ENCODE measurements at places on chromosomes 7 and 10. TPM values are rescaled to one million over a fixed set of nuclear protein-coding genes. Genes with fewer than 3 reads are reported as not detected.

GRCh38 chr7:26201247-26202018 is at the start of gene CBX3:
CBX3 (plus strand) TSS chr7:26201745; CDS start chr7:26202999, 1,254 bp downstream.
- H3K27ac ChIP-seq: peak within 1 kb of the TSS; percentile 99
- peaks cover 21% of the 10 kb centered on the region for H3K36me3 ChIP-seq
- peak within 1 kb of the TSS; percentile 98 for H3K4me3 ChIP-seq

DNA sequence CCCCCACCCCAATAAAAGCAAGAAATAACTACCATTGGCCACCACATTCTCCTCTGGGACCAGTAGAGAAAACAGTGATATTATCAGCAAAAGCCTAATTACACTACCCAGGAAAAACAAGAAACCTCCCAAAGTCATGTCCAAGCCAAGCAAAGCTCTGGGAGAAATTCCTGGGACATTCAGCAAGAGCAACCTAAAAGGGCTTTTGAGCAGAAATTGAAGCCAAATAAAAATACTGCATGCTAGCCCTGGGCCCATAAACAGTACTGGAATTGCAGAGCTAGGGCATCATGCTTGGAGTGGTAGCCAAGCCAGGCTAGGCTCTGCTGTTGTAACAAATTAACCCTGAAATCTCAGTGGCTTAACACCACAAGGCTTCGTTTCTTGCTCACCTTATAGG is 347.9 kb downstream of the LRMDA start:
- no peaks in the 10 kb centered on the region for H3K36me3 ChIP-seq
- H3K4me1 ChIP-seq: peaks cover 9% of the 10 kb centered on the region
- no peaks in the 10 kb centered on the region for H3K27me3 ChIP-seq
- no peak overlapping the region for H3K27ac ChIP-seq

GRCh38 chr10:93463723-93464476 is 18.2 kb downstream of the MYOF start:
- H3K36me3 ChIP-seq: no peaks in the 10 kb centered on the region
- H3K4me1 ChIP-seq: no peaks in the 10 kb centered on the region
- no peak overlapping the region for H3K4me3 ChIP-seq
- no peak overlapping the region for H3K27ac ChIP-seq

- no peaks in the 10 kb centered on the region for H3K36me3 ChIP-seq
- DNase-seq: no peak
- H3K4me3 ChIP-seq: no peak overlapping the region
- no peak overlapping the region for H3K27ac ChIP-seq
These were observed 26.8 kb upstream of the DGKI start for GRCh38 chr7:137873524-137873923.

GRCh38 chr10:75941223-75941801 is 509.9 kb downstream of the LRMDA start:
- H3K27ac ChIP-seq: no peak overlapping the region
- H3K4me3 ChIP-seq: no peak overlapping the region
- no peaks in the 10 kb centered on the region for H3K4me1 ChIP-seq
- no peaks in the 10 kb centered on the region for H3K27me3 ChIP-seq
- no peaks in the 10 kb centered on the region for H3K36me3 ChIP-seq

- no peaks in the 10 kb centered on the region for H3K27me3 ChIP-seq
- no peak for DNase-seq
- no peak overlapping the region for H3K27ac ChIP-seq
- H3K36me3 ChIP-seq: no peaks in the 10 kb centered on the region
- no peak overlapping the region for H3K4me3 ChIP-seq
- no peaks in the 10 kb centered on the region for H3K4me1 ChIP-seq
These were observed 35.8 kb upstream of the PIP4K2A start for GRCh38 chr10:22750131-22750530.

DNA sequence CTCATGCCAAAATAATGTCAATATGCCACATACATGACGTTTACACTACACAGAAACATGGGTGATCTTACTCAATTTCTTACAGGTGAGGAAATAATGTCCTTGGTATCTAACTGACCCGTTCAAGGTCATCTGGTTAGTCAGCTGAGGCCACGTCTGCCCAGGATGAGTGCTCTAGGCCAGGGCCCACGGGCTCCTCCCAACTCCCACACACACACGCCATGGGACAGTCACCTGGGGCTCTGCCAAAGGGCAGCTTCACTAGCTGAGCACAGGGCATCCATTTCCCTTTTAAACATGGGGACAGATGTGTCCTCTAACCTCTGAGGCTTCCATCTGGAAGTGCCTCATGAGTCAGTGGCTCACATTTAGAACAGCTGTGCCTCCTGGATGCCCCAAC is 123.9 kb downstream of the TNS3 start:
- H3K4me3 ChIP-seq: no peak overlapping the region
- H3K36me3 ChIP-seq: no peaks in the 10 kb centered on the region
- no peaks in the 10 kb centered on the region for H3K4me1 ChIP-seq
- H3K27ac ChIP-seq: no peak overlapping the region
- DNase-seq: no peak
- no peaks in the 10 kb centered on the region for H3K27me3 ChIP-seq

GRCh38 chr10:47285381-47286115 is 14.4 kb upstream of the GDF10 start:
- H3K27ac ChIP-seq: no peak overlapping the region
- no peak for DNase-seq
- H3K4me1 ChIP-seq: no peaks in the 10 kb centered on the region
- no peaks in the 10 kb centered on the region for H3K36me3 ChIP-seq

DNA sequence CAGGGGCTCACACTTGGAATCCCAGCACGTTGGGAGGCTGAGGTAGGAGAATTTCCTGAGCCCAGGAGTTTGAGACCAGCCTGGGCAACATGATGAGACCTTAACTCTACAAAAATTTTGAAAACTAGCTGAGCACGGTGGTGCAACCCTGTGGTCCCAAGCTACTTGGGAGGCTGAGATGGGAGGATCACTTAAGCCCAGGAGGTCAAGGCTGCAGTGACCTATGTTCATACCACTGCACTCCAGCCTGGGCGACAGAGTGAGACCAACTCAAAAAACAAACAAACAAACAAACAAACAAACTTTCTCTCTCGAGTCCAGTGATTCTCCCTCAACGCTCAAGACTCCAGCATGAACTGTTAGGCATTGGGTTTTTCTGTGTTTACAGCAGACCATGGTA is 2.0 kb upstream of the TYSND1 start:
- peaks cover 5% of the 10 kb centered on the region for H3K4me1 ChIP-seq
- no peak for DNase-seq
- peaks cover 15% of the 10 kb centered on the region for H3K36me3 ChIP-seq

- peak; percentile 8 for DNase-seq
- no peaks in the 10 kb centered on the region for H3K27me3 ChIP-seq
- H3K4me3 ChIP-seq: no peak overlapping the region
These were observed 14.2 kb downstream of the MBL2 start for GRCh38 chr10:52758406-52758805.

DNA sequence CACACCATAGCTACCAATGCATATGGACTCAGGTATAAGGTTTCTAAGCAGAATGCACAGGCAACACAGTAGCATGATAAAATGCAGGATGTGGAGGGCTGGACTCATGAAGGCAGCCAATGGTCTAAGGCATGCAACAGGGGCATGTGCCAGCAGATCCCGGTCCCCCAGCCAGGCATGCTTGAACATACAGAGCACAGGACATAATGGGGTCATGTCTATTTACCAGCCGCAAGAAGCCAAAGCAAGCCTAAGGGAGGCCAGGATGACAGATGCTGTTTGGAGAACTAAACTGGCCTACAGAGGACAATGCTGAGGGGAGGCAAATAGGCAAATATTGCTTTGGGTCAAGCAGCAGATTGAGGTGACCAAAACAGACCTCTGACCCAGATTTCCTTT is 60.0 kb upstream of the PDLIM1 start:
- H3K36me3 ChIP-seq: peaks cover 2% of the 10 kb centered on the region
- peaks cover 2% of the 10 kb centered on the region for H3K4me1 ChIP-seq
- no peak for DNase-seq

DNA sequence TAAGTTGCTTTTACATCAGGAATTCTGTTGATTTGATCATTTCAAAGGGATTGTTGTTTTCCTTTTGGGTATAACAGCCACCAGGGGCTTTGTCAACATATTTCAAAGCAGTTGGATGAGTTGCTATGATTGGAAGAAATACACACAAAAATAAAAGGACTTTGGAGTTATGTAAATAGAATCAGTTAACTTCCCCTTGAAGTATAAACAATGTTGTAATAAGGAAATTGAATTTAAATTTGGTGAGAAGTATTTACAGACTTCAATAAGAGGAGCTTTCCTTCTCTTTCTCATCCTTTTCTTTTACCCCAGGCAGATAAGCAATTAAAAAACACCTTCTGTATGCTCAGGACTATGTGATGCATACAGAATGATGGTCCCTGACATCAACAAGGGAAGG is 199.7 kb downstream of the LHFPL3 start:
- no peaks in the 10 kb centered on the region for H3K4me1 ChIP-seq
- no peak overlapping the region for H3K27ac ChIP-seq
- H3K27me3 ChIP-seq: no peaks in the 10 kb centered on the region
- DNase-seq: no peak
- no peak overlapping the region for H3K4me3 ChIP-seq

- no peak overlapping the region for H3K27ac ChIP-seq
- no peak overlapping the region for H3K4me3 ChIP-seq
- no peaks in the 10 kb centered on the region for H3K4me1 ChIP-seq
- no peaks in the 10 kb centered on the region for H3K27me3 ChIP-seq
- H3K36me3 ChIP-seq: no peaks in the 10 kb centered on the region
- no peak for DNase-seq
These were observed 412.1 kb upstream of the CELF2 start for GRCh38 chr10:10605551-10606081.

DNA sequence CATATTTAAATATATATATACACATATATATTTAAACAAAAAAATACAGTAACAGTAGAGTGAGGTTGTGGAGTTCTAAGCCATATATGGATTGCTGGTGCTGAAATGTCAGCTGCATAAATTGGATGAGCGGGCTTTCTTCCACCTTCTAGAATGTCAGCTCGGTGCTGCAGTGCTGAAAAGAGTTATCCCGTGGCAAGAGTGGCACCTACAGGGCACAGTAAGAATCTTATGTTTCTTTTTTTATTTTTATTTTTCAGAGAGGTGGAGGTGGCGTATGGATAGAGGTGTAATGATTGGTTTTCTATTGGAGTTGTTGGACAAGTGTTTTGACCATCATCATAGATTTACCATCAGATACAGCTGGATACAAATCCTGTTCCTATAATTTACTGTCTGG is 86.2 kb upstream of the DYNC1I1 start:
- no peaks in the 10 kb centered on the region for H3K27me3 ChIP-seq
- no peak overlapping the region for H3K4me3 ChIP-seq
- DNase-seq: no peak
- H3K27ac ChIP-seq: no peak overlapping the region

DNA sequence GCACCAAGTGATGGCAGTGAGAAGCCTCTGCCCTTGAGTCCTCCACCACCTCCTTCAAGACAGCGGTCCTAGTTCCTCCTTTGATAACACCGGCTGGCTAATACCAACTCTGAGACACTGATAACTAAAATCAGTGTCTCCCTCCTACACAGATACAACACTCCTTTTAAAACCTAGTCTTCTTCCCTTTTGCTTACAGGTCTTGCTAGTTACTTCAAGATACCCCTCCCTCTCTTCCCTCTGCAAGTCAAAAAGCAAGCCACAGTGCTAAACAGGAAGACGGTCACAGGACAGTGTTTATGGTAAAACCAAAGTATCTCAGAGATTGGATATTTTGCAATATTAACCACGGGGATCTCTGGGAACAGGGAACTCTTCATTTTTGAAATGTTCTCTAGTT is 4.6 kb downstream of the AKR1B1 start:
- H3K4me3 ChIP-seq: no peak overlapping the region
- peaks cover 30% of the 10 kb centered on the region for H3K36me3 ChIP-seq
- no peaks in the 10 kb centered on the region for H3K27me3 ChIP-seq
- H3K27ac ChIP-seq: no peak overlapping the region
- DNase-seq: no peak
- H3K4me1 ChIP-seq: no peaks in the 10 kb centered on the region

DNA sequence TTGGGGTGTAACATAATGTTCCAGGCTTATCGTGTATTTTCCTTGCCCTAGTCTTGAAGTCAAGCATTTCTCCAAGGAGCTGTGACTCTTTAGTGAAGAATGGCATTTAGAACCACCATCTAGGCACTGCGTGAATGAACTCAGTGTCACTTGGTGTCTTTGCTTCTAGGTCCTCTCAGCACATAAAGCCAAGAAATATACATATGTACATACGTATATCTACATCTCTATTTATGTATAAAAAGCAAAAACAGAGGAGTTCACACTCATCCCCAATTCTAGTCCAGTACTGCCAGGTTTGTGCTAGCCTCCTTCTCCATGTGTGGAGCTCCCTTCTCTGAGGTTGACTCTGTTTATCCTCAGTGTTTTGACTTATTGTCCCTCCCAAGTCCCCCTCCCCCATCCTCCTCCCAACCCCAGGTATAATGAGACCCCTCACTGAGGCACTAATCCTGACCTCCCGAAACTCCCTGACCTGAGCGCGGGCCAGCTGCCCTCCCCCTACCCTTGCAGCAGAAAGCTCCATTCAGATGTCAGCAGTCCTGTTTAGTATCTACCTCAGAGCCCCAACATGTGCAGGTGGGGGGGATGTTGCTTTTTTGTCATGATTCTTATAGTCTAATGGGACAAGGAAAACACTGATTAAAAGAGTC is 61.5 kb downstream of the GDI2 start:
- no peaks in the 10 kb centered on the region for H3K27me3 ChIP-seq
- H3K4me1 ChIP-seq: peaks cover 4% of the 10 kb centered on the region
- H3K4me3 ChIP-seq: no peak overlapping the region
- no peak for DNase-seq
- peaks cover 19% of the 10 kb centered on the region for H3K36me3 ChIP-seq

The C7orf57 gene
- total RNA-seq: 0.56 TPM

The FXYD4 gene
- not detected for total RNA-seq

The AKR1D1 gene
- not detected for total RNA-seq

The TYW1B gene
- 11.5 TPM for total RNA-seq

The CFTR gene
- 1.7 TPM for total RNA-seq

The SLC39A12 gene
- total RNA-seq: not detected
